Hematopoietic multipotent progenitor cell treated with erythropoietin and hydrocortisone succinate and interleukin-3 and kit ligand, for 15 days (in vitro differentiated cells): ENCODE measurements at places on chromosomes 6 and 20.

DNA sequence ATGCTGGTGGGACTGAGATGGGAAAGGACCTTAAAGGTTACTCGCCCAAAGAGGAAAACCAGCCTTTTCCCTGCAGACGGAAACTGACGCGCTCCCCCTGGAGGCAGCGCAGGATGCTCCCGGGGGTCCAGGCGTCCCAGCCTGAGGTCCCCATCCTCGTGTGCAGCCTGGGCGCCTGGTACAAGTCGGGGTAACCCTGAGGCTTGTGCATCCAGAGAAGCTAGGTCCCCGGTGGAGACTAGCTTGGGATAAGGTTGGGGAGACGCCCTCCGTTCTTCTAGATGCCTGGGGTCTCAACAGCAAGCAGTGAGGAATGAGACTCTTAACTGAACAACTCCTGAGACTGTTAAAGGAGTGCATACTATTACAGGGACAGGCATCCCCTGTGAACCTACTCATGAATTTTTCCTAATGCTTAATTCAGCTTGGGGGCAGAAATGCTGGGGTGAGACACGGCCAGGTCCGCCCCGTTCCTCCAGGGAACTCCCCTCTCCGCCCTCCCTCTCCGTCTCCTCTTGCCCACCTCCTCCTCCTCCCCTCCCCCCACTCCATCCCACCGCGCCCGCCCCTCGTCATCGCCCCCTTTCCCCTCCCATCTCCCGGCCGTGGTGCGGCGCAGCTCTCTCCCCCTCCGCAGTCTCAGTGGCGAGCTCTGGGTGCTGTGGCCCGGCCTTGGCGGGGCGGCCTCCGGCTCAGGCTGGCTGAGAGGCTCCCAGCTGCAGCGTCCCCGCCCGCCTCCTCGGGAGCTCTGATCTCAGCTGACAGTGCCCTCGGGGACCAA is at the start of gene PRSS35:
Gene PRSS35, plus strand, starts transcription at position 634 of the 781 bp plus-strand sequence. CDS start 10,908 bp downstream, outside the sequence.
- DNase-seq: no peak

GRCh38 chr20:56433880-56434255 is 21.8 kb downstream of the CASS4 start:
- no peak for DNase-seq

GRCh38 chr20:48758206-48758820 is 69.5 kb downstream of the PREX1 start:
- no peak for DNase-seq

DNA sequence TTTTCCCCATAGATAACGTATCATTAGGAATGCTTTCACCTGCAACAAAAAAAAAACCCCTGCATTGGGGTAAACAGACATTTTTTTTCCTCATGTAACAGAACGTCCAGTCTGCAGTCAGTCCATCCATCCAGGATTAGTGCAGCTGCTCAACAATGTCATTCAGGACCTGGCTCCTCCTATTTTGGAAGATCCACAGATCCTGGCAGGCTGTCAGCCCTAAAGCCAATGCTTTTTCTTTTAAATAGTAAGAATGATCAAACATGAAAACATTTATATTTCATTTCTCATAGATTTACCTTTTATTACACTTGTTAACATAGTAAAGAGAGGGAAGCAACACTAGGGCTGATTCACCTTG is 116.5 kb upstream of the CCDC28A start:
- DNase-seq: no peak

GRCh38 chr6:17628873-17629272 is 28.8 kb downstream of the FAM8A1 start:
- DNase-seq: no peak

- no peak for DNase-seq
These were observed 65.6 kb upstream of the PHACTR2 start for GRCh38 chr6:143612186-143612585.

DNA sequence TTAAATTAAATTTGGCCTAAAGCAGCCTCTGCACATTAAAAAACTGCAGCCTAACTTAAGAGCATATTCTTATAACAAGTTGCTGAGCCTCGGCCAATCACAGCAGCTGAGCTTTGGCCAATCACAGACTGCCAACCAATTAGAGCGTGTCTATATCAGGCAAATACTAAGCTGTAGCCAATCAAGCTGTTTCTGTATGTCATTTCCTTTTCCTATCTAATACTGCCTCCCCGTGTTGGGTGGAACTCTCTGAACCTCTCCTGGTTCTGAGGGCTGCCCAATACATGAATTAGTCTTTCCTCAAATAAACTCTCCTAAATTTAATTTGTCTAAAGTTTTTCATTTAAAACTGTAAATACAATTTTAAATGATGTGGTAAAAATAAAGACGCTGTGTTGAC is 3.9 kb upstream of the TMEM244 start:
- no peak for DNase-seq

GRCh38 chr6:54003316-54003715 is 107.9 kb upstream of the MLIP start:
- DNase-seq: no peak

- DNase-seq: no peak
These were observed 72.3 kb upstream of the CD2AP start for GRCh38 chr6:47405273-47405672.

GRCh38 chr6:111269401-111269970 is 182.2 kb downstream of the SLC16A10 start:
- DNase-seq: no peak

- no peak for DNase-seq
These were observed 192.2 kb downstream of the TBC1D32 start for GRCh38 chr6:121142093-121142492.

- no peak for DNase-seq
These were observed 21.0 kb downstream of the JPH2 start for GRCh38 chr20:44166008-44166407.

GRCh38 chr20:63223121-63223825 is 7.3 kb upstream of the YTHDF1 start:
- peak; percentile 53 for DNase-seq

DNA sequence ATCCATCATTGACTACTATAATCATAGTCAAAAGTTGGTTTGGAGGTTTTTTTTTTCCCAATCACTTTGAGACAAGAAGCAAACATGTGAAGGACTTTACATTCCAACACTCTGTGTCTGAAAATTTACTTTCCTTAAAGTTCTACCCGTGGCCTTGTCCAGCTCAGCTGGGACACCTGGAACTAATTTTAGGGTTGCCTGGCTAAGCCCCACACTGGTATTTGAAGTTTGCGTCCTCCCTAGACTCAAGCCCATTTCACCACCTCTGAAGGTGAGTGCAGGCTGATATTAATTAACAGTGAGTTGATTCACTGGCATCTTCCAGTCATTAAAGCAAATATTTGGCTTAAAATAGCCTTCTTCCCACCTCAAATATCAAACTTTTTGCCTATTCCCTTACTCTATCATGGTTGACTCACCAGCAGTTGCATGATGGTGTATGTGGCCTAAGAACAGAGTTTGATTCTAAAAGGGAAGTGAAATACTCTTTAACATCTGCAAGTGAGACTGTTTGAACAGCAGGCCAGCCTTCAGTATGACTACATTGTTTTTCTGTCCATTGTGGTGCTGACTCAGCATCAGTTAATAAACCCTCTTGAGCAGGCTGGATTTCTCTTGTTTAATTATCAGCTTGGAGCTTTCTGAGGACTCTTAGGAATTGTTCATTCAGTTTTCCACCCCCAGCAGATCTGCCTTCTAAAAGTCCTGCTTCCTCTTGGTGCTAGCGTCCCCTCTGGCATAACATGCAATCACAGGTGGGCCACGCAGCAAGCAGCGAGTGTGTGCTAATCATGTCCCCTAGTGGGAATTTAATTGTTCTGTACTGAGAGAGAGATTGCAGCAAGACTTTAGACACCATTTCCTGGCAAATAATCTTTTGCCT is 1.8 kb upstream of the PRDM1 start:
- DNase-seq: no peak

DNA sequence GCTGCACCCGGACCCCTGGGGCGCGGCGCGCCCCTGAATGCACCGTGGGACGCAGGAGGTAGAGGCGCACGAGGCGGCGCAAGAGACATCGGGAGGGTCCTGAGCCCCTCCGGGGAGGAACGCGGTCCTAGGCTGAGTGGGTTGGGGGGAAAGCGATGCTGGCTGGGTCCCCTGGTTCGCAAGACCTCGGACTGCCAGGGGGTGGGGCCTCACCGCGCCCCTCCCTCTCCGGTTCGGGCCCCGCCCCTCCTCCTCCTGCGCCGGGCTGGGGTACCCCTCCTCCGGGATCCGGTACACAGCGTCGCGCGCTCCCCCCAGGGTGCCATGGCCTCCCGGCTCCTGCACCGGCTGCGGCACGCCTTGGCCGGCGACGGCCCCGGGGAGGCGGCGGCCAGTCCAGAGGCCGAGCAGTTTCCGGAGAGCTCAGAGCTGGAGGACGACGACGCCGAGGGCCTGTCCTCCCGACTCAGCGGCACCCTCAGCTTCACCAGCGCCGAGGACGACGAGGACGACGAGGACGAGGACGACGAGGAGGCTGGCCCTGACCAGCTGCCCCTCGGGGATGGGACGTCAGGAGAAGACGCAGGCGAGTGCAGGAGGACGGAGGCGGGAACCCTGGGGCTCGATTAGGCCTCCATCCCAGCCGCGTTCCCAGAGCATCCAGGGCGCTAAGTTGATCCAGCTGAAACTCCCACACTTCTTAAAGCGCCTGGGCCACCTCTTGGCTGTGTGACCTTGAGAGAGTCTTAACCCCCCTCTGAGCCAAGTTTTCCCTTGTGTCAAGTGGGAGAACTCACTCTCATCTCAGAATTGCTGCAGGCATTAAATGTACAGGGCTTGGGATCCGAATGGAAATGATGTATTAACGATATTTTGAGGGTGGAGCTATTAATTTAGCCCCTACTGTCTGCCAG is 541 bp downstream of the SNX21 start:
- DNase-seq: no peak

DNA sequence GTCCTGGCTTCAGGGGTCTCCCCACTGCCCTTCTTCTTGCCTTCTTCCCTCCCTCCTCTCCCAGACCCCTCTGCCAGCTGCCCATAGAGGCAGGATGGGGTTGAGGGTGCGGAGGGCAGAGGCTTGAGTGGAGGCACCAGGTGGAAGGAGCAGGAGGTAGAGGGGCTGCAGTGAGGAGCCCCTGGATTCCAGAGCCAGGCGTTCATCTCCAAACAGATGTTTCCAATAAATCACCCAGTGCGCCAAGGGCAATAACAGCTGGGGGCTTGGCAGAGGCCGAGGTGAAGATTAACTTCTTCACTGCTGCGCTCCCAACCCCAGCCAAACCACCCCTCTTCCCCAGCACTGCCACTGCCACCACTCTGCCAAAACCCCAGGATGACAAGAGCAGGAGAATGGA is 10.7 kb downstream of the MDFI start:
- DNase-seq: no peak

- peak; percentile 22 for DNase-seq
These were observed 24.0 kb upstream of the ATRN start for GRCh38 chr20:3446779-3447178.

DNA sequence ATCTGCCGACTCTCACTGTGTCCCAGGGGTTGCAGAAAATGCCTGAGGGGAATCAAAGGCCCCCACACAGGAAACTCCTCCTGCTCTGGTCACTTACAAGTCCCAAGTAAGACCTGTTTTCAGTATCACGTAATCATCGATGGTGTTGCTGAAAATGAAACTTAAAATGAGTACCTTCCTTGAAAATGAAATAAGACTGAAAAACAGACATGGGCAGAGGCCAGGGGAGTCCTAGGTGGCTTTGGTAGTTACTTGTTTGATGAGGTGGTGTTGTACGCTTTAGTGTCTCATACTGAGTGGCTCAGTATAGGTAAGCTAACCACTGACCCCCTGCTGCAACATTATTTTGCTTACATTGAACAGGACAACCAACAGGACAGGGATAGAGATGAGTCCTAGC is 43.0 kb upstream of the SYNCRIP start:
- DNase-seq: no peak

DNA sequence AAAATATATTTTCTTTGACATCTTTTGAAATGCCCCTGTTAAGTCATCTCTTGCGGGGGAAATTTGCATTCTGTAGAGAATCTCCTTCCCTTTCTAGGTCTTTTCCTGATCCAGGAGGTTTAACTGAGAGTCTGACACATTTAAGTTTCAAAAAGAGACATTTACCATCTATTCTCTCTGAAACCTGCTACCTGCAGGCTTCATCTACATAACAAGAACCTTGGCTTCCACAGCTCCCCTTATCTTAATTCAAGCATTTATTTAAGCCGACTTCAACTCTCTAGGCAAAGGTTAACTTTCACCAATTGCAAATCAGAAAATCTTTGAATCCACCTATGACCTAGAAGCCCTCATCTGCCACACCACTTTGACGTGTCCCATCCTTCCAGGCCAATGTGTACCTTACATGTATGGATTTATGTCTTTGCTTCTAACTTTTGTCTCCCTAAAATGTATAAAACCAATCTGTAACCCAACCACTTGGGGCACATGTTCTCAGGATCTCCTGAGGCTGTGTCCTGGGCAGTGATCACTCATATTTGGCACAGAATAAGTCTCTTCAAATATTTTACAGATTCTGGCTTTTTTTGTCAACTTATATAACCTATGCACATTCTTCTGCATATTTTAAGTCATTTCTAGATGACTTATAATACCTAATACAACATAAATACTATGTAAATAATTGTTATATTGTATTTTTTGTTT is 666.7 kb downstream of the UTRN start:
- no peak for DNase-seq

DNA sequence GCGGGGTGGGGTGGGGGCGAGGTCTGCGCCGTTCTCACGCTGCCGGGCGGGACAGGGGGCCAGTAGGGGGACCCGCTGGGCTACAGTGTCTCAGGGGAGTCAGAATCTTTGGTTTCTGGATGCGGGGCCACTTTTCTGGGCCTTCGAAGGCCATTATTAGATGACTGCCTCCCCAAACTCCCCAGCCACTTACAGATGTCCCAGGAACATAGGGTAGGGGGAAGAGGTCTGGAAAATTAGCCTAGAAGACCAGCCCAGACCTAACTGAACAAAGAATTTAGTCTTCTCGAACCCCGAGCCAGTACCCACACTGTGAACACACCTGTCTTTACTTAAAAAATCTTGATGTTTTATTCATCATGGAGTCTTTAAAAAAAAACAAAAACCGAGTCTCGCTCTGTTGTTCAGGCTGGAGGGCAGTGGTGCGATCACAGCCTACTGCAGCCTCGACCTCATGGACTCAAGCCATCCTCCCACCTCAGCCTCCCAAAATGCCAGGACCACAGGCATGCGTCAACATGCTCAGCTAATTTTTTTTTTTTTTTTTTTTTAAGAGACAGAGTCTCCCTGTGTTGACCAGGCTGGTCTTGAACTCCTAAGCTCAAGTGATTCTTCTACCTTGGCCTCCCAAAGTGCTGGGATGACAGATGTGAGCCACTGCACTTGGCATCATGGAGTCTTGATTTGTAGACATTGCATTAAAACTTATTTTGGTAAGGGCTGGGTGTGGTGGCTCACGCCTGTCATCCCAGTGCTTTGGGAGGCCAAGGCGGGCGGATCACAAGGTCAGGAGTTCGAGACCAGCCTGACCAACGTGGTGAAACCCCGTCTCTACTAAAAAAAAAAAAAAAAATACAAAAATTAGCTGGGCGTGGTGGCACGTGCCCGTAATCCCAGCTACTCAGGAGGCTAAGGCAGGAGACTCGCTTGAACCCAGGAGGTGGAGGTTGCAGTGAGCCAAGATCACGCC is 3.3 kb upstream of the SLC29A1 start:
- DNase-seq: no peak

- peak; percentile 78 for DNase-seq
These were observed 15.3 kb downstream of the FOXO3 start for GRCh38 chr6:108575905-108576494.

GRCh38 chr6:49264496-49264895 is 198.6 kb downstream of the MMUT start:
- no peak for DNase-seq

- no peak for DNase-seq
These were observed 43.2 kb upstream of the PKIB start for GRCh38 chr6:122567034-122567433.
